ENCODE measurements at places on chromosomes 12 and 14.

- no peak for DNase-seq
- H3K4me1 ChIP-seq = no peaks in the 10 kb centered on the region
- no peak overlapping the region for H3K4me3 ChIP-seq
- no peaks in the 10 kb centered on the region for H3K36me3 ChIP-seq
- no peak overlapping the region for H3K27ac ChIP-seq
- peaks cover 53% of the 10 kb centered on the region for H3K27me3 ChIP-seq
These were observed 68.2 kb upstream of the SLC24A4 start for GRCh38 chr14:92254786-92255185.

- H3K4me3 ChIP-seq = no peak overlapping the region
- peak overlapping the region; percentile 99 for H3K27ac ChIP-seq
- no peaks in the 10 kb centered on the region for H3K27me3 ChIP-seq
- peaks cover 4% of the 10 kb centered on the region for H3K36me3 ChIP-seq
- H3K4me1 ChIP-seq = peaks cover 43% of the 10 kb centered on the region
These were observed 6.5 kb downstream of the AHNAK2 start for GRCh38 chr14:104971447-104972240.

- H3K4me3 ChIP-seq = no peak overlapping the region
- H3K27ac ChIP-seq = no peak overlapping the region
- peaks cover 6% of the 10 kb centered on the region for H3K4me1 ChIP-seq
- no peaks in the 10 kb centered on the region for H3K36me3 ChIP-seq
- no peak for DNase-seq
- no peaks in the 10 kb centered on the region for H3K27me3 ChIP-seq
These were observed 255.3 kb downstream of the AEBP2 start for GRCh38 chr12:19694627-19695026.

DNA sequence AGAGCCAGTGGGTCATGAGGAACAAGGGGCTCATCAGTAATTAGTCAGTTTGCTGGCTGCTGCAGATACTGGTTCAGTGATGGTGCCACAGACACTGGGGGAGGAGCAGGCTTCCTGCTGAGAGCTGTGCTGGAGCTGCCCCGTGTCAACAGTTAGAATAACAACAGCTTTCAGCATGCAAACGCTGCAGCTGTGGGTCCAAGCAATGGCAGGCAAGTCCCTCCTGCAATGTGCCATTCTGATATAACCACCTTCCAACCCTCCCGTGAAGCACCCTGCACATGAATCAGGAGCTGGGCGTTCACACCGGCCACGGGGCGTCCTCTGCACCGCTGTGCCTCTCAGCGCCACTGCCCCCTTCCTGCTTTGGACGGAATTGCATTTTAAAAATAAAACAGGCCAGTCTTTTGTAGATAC is 258.4 kb upstream of the SFSWAP start:
- H3K4me3 ChIP-seq = no peak overlapping the region
- DNase-seq = no peak
- no peak overlapping the region for H3K27ac ChIP-seq
- no peaks in the 10 kb centered on the region for H3K4me1 ChIP-seq
- H3K27me3 ChIP-seq = no peaks in the 10 kb centered on the region

GRCh38 chr14:94515856-94516255 is 6.6 kb upstream of the SERPINA12 start:
- H3K4me3 ChIP-seq = no peak overlapping the region
- no peak for DNase-seq
- H3K36me3 ChIP-seq = no peaks in the 10 kb centered on the region
- no peak overlapping the region for H3K27ac ChIP-seq
- H3K27me3 ChIP-seq = no peaks in the 10 kb centered on the region

DNA sequence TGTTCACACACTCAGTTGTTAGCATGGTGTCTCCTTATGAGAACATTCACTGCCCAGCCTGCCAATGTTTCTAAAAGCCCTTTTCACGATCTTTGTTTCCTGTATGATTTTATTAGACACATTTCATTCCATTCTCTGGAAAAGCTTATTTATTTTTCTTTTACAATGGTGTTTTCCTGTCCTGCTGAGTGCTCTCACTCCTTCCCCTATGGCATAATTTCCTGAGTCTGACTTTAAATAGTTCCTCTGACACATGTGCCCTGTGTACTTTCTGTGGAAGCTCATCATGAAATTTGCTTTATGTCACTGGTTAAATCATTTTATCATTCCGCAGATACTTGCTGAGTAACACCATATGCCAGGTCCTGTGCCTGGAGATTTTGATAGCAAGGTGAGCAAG is 612.0 kb downstream of the FLRT2 start:
- H3K27me3 ChIP-seq = no peaks in the 10 kb centered on the region
- no peak overlapping the region for H3K27ac ChIP-seq
- no peaks in the 10 kb centered on the region for H3K4me1 ChIP-seq

DNA sequence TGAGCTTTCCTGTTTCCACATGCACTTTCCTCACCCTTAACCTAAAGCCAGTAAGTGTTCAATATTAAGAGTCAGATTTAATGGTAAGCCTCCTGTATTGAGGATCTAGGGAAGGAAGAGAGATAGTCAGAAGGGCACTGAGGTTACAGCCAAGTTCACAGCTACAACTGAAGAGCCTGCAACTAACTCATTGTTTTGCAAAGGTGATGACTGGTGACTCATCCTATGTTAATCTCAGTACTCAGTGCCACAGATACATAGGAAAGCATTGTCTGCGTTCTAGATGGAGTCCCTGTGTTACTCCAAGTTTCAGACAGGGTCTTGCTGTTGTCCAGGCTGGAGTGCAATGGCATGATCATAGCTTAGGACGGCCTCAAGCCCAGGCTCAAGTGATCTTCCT is 157.0 kb upstream of the RBM19 start:
- no peak for DNase-seq
- H3K4me1 ChIP-seq = no peaks in the 10 kb centered on the region
- H3K4me3 ChIP-seq = no peak overlapping the region
- H3K27ac ChIP-seq = no peak overlapping the region
- H3K27me3 ChIP-seq = no peaks in the 10 kb centered on the region

DNA sequence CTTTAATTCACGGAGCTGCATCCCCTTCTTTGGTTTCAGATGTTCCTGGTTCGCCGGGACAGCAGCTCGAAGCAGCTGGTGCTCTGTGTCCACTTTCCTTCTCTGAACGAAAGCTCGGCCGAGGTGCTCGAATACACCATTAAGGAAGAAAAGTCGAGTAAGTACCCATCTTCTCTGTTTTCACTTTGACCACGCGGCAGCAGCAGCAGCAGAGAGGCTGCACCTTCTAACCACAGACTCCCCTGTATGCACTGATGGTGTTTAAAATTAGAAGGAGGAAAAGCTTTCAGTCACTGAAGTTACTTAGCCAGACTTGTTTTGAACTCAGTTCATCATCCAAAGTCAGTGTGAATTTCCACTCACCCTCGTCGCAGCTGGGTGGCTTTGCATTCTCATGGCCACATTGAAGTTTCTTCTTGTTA is 63.8 kb downstream of the RIN3 start:
- H3K4me3 ChIP-seq = no peak overlapping the region
- no peak overlapping the region for H3K27ac ChIP-seq
- no peaks in the 10 kb centered on the region for H3K4me1 ChIP-seq
- H3K27me3 ChIP-seq = no peaks in the 10 kb centered on the region
- DNase-seq = no peak
- H3K36me3 ChIP-seq = no peaks in the 10 kb centered on the region

DNA sequence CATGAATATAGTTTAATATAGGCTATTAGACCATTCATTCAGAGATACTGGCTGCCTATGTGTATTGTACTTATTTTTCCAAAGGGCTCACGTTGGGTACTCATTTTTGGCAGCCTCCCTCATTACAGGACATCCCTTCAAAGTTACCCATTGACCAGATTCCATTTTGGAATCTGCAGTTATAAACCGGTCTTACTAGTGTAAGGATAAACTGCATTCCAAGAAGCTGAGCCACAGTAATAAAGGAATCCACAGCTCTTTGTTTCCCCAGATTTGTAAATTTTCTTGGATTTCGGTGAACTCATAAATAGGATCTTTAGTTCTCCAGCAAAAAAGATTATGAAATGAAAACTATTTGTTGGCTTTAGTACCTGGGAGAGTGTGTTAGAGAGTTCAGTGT is 18.9 kb upstream of the CFL2 start:
- H3K4me3 ChIP-seq = no peak overlapping the region
- peaks cover 18% of the 10 kb centered on the region for H3K4me1 ChIP-seq
- DNase-seq = no peak
- H3K36me3 ChIP-seq = no peaks in the 10 kb centered on the region

DNA sequence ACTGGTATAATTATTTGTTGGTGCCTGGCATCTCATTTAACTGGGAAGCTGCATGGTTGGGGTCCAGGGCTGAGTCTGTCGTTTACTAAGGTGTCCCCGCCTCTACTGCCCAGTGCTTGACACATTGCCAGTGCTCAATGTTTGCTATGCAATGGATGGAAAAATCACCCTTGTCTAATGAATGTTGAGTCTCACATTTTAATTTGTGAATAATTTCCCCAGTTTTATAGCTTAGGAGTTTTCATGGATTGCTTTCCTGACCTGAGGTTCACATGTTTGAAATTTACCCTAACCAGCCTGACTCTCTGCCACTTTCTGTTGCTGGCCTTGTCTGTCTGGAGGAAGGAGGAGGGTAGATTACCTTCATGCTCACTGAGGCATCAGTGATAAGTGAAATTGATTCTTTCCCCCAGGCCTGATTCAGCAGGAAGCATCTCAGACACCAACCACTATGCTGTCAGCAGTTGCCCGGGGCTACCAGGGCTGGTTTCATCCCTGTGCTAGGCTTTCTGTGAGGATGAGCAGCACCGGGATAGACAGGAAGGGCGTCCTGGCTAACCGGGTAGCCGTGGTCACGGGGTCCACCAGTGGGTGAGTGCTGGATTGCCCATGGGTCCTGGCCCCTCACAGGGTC is 2.4 kb downstream of the DHRS2 start:
- H3K4me1 ChIP-seq = peaks cover 4% of the 10 kb centered on the region
- no peak for DNase-seq
- no peaks in the 10 kb centered on the region for H3K27me3 ChIP-seq
- no peaks in the 10 kb centered on the region for H3K36me3 ChIP-seq

GRCh38 chr14:79482825-79483224 is 728.5 kb downstream of the DIO2 start:
- H3K36me3 ChIP-seq = no peaks in the 10 kb centered on the region
- no peak overlapping the region for H3K27ac ChIP-seq
- H3K4me3 ChIP-seq = no peak overlapping the region
- DNase-seq = no peak

- H3K4me3 ChIP-seq = no peak overlapping the region
- no peaks in the 10 kb centered on the region for H3K27me3 ChIP-seq
- no peaks in the 10 kb centered on the region for H3K4me1 ChIP-seq
- H3K36me3 ChIP-seq = peaks cover 27% of the 10 kb centered on the region
These were observed 28.3 kb downstream of the PSMA6 start for GRCh38 chr14:35320472-35320871.

- H3K4me3 ChIP-seq = no peak overlapping the region
- DNase-seq = no peak
- no peaks in the 10 kb centered on the region for H3K4me1 ChIP-seq
- H3K27ac ChIP-seq = no peak overlapping the region
- peaks cover 33% of the 10 kb centered on the region for H3K36me3 ChIP-seq
These were observed 113.9 kb downstream of the KIF21A start for GRCh38 chr12:39329018-39329417.
